ENCODE measurements at places on chromosomes 11 and 22. TPM values are rescaled to one million over a fixed set of nuclear protein-coding genes. Genes with fewer than 3 reads are reported as not detected.

Gene ZMAT5
- total RNA-seq, result 41.3 TPM

GRCh38 chr11:6238902-6239301 is at the start of gene CNGA4:
Gene CNGA4, plus strand, starts transcription at chr11:6239089. Its CDS starts 118 bp downstream, at chr11:6239207.
- no peak within 1 kb of the TSS for H3K4me3 ChIP-seq
- H3K27ac ChIP-seq, result no peak within 1 kb of the TSS
- no peak for DNase-seq
- no peaks in the 10 kb centered on the region for H3K36me3 ChIP-seq
- H3K27me3 ChIP-seq, result no peaks in the 10 kb centered on the region
- peaks cover 2% of the 10 kb centered on the region for H3K4me1 ChIP-seq

DNA sequence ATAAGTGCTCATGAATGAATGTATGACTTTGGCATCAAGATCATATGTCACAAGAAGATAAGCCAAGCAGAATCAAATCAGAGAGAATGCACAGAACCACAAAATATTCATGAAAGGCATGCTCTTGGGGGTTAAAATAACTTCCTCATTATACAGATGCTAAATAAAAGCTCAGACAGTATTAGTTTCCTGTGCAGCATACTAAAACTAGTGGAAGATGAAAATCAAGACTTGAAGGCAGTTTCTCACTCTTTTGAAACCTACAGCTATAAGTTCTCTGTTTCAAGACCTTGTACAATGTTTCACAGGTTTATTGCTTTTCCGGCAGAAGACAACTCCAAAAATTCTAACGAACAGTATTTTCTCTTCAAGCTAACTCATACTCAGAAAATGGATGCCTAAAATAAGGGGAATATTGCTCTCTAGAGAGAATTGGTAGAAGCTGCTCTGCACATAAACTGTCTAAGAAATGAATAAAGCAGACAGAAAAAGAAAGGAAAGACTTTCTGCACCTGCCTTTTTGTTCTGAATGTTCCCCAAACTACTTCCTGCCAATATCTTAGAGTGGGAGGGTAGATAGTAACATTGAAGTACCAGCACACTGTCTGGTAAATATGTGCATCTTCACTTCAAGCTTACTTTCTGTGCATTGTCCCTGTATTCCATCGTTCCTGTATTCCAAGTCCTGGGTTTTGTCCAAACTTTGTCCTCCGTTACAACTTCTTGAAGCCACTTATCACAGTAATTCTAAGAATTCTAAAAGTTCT is 639.4 kb upstream of the FAT3 start:
- no peak overlapping the region for H3K4me3 ChIP-seq
- no peak for DNase-seq
- H3K27ac ChIP-seq, result no peak overlapping the region
- H3K4me1 ChIP-seq, result no peaks in the 10 kb centered on the region

GRCh38 chr22:48624401-48624800 is 1203.3 kb downstream of the BRD1 start:
- DNase-seq, result no peak
- H3K36me3 ChIP-seq, result no peaks in the 10 kb centered on the region
- H3K27ac ChIP-seq, result no peak overlapping the region
- no peaks in the 10 kb centered on the region for H3K27me3 ChIP-seq
- H3K4me1 ChIP-seq, result no peaks in the 10 kb centered on the region

GRCh38 chr11:47354913-47355282 is 2.4 kb upstream of the MYBPC3 start:
- H3K27ac ChIP-seq, result peak overlapping the region; percentile 67
- DNase-seq, result no peak
- peaks cover 21% of the 10 kb centered on the region for H3K4me1 ChIP-seq
- H3K36me3 ChIP-seq, result no peaks in the 10 kb centered on the region
- no peaks in the 10 kb centered on the region for H3K27me3 ChIP-seq
- peak overlapping the region; percentile 58 for H3K4me3 ChIP-seq

DNA sequence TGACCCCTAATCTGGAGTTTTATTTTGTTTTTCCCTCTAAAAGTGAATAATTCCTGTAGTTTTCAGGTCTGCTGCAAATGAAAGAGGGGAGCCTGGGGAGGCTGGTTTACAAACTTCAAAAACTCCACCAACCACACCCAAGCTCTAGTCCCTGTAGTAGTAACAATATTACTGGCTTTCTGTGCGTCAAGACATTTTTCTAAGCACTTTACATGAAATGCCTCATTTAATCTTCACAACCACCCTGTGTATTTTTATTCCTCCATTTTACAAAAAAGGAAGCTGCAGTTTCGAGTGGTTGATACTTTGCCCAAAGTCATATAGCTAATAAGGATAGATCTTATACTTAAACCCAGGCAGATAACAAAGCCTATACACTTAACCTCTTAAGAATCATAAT is 23.5 kb downstream of the CTNND1 start:
- peaks cover 62% of the 10 kb centered on the region for H3K4me1 ChIP-seq
- DNase-seq, result no peak
- no peaks in the 10 kb centered on the region for H3K36me3 ChIP-seq
- no peak overlapping the region for H3K27ac ChIP-seq
